ENCODE measurements at places on chromosomes 7 and 10.
A peak's percentile ranks its signal among the peaks of the same experiment; 100 is the strongest.

- peak; percentile 56 for DNase-seq
Measured at GRCh38 chr10:29734962-29735627, 100.3 kb upstream of the SVIL start.

GRCh38 chr10:8416192-8416701, 361.8 kb downstream of the GATA3 start:
- no peak for DNase-seq

GRCh38 chr10:79165070-79165778, 96.5 kb downstream of the ZMIZ1 start:
- no peak for DNase-seq

GRCh38 chr7:27106181-27106900, 3.9 kb upstream of the HOXA2 start:
- peak; percentile 55 for DNase-seq

GRCh38 chr7:151506901-151507382, 12.8 kb downstream of the RHEB start:
- no peak for DNase-seq

DNA sequence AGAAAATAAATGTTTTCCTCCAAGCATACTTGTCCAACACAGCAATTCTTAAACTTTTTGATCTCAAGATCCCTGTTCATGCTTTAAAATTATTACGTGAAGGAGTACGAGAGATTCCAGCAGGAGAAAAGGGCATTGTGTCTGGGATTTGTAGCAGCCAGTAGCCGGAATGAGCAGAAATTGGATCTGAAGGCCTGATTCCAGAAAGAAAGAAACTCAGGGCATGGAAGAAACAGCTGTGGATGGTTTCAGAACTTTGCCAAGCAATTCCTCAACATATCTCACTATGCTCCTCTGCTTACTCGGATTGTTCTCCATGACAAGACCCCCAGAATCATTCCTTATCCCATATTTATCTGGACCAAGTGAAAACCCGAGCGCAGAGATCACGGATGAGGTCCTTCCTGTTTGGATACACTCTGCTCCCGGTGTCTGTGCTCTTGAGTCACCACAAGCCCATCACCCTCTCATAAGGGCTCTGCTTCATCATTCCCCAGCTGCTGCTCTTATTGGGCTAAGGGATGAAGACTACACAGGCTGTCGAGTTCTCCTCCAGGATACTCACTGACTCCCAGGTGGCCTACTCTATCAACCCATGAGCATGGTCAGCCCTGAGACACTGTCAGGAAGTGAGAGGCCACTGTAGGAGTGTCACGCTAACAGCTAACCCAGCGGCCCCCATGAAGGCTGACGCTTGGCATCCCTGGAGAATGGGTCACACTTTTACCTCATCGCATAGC, 121.0 kb upstream of the LANCL2 start:
- peak; percentile 44 for DNase-seq

GRCh38 chr10:106777841-106778240, 386.7 kb downstream of the SORCS1 start:
- DNase-seq: no peak

GRCh38 chr7:137110091-137110509, 233.4 kb downstream of the PTN start:
- peak; percentile 46 for DNase-seq

DNA sequence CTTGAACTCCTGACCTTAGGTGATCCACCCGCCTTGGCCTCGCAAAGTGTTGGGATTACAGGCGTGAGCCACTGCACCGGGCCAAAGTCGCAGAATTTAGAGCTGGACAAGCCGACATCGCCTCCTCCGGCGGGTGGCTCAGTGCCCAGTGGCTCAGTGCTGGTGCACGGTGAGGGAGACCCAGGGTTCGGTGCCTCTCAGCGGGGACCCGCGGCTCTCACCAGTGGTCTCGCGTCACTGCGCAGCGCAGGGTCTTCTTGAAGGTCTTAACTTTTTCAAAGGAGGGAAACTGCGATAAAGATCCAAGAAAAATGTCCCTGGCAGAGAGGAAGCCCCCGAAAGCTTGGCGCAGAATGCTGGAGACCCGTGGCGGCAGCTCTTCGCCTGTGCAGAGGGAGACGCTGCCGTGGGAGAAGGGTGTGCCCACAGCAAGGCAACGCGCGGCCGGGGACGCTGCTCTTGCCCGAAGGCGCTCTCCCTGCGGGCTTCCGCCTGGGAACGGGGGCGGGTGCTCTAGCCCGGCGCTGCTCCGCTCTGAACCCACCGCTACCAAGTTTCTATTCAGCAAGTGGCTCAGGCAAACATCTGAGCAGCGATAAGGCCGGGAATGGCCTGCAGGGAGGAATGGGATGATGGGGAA, 324.3 kb downstream of the DNAJB6 start:
- no peak for DNase-seq

- peak; percentile 100 for DNase-seq
Measured at GRCh38 chr10:119190353-119190752, 11.7 kb upstream of the PRDX3 start.

DNA sequence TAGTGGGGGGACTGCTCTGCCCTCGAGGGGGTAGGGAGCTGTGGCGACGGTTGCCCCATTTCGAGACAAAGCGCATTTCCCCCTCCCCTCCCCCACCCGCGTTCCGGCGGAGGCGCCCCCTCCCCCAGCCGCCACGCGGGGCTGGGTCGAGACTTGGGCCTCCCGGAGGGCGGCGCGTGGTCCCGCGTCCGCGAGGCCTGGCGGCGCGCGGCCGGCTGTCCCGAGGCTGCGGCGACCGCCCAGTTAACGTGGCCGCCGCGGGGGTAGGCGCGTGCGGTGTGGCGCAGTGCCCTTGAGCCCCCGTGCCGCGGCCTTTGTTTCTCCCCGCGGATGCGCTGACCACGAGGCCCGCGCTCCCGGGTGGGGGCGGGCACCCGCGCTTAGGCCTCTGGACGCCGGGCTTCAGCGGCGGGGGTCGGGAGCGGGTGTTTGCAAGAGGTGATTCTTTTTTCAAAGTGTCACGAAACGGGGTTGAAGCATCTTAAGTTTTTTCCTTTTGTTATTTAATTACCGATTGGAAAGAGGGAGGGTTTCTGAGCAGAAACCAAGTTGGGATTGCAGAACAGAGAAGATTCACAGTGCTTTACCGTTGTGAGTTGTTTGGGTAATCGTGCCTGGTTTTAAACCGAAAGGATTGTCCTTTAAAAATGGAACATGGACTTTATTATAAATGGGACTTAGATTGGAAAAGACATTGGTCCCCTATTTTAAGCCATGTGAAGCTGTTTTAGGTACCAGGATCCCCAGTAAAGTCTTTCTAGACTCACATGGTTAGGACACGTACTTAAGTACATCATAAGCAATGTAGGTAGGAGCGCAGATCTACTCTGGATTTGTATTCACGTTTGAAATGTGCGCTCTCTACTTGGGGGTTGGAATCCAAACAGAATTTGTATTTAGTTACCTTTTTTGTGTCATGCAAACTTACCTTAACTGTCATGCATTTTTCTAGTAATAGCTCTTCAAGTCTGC, 760 bp downstream of the CBX3 start:
- DNase-seq: no peak

DNA sequence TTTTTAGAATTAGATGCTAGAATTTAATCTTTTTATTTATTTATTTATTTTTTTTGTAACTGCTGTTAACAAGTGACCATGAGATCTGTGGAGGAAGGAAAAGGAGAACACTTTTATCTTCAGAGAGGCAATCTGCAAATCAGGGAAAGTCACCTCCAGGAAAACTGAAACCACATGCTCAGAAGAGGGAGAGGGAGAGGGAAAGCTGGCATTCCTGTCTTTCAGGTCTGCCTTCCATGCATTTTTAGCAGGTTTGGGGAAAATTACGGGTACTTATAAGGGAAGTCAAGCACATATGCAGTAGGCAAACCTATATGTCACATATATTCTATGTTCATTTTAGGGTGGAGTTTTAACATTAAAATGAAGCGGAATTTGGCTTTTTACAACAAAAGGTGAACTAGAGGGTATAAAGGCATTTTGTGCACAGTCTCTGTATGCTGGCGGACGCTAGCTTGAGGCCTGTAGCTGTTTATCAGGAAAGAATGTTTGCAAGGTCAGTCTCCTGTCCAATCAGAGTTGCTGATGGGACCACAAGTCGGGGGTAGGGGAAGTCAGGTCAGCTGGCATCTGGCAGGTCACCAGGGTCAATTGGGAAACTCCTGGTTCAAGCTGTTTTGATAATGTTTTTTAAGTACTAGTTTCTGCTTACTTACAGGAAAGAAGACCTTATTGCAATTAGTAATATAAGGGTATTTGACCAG, 333.5 kb downstream of the GPR158 start:
- no peak for DNase-seq

GRCh38 chr7:65731562-65732035, 141.3 kb upstream of the VKORC1L1 start:
- peak; percentile 27 for DNase-seq

DNA sequence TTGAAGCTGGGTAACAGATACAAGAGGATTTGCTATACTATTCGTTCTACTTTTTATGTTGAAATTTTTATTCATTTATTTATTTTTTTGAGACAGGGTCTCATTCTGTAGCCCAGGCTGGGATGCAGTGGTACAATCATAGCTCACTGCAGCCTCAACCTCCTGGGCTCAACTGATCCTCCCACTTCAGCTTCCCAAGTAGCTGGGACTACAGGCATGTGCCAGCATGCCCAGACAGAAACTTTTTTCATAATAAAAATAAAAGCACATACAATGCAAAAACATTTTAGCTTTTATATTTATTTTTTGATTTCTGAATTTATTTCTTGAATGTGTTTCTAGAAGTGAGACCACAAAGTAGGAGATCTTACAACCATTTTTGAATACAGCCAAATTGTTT, 71.2 kb downstream of the FANK1 start:
- no peak for DNase-seq

GRCh38 chr7:125326666-125327255, 397.1 kb upstream of the POT1 start:
- peak; percentile 5 for DNase-seq

DNA sequence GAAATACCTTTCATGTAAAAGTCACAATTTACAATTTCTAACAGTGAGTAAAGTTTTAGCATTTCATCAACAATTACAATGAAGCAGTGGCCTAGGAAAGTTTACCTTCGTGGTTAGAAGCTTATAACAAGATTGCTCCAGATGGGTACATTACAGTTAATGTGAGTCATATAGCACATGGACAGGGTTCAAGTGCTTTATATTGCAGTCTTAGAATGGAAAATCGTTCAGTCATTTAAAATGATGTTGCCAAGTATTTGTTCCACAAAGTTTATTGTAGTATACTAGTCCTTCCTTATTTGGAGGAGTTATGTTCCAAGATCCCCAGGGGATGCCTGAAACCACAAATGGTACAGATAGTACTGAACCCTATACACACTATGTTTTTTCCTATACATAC, 174.6 kb upstream of the TARP start:
- DNase-seq: peak; percentile 68

DNA sequence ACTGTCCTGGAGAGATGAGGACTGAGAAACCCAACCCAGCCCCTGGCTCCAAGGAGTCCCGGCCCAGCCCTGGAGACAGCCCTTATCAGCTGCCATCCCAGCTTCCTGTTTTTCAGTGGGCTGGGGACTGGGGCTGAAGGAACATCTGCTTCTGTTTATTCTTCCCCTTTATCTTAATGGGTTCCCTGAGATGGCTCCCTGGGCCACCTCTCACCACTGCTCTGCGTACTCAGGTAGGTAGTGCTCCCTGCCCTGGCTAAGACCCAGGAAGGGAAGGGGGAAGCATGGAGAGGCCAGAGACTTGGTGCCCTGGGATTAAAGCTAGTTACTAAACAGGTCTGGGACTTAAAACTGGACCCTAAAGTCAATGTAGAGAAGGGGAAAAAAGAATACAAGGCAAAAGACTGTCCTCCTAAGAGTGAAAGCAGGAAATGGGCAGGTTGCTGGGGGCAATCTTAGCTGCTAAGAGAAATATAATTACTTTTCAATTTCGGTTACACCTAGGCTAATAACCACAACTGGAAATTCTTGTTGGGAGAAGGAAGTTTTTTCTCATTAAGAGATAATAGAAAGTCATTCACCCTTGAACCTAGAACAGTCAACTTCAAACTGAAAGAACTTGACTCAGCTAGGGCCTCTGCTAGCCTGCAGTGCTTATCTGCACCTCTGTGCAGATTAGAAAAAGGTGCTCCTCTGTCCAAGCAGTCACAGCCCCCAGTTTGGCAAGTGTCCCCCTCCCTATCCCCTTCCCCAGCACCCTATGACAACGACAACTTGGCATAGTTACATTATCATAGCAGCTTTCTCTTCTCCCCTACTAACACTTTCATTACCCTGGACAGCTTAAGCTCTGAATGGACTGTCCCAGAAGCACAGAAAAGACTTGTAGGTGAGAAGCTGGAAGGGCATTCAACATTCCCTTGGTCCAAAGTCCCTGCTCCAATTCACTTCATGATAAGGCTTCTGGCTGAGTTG, 65.6 kb upstream of the KDM7A start:
- no peak for DNase-seq

GRCh38 chr10:17210361-17210760, 8.9 kb upstream of the TRDMT1 start:
- DNase-seq: peak; percentile 50

DNA sequence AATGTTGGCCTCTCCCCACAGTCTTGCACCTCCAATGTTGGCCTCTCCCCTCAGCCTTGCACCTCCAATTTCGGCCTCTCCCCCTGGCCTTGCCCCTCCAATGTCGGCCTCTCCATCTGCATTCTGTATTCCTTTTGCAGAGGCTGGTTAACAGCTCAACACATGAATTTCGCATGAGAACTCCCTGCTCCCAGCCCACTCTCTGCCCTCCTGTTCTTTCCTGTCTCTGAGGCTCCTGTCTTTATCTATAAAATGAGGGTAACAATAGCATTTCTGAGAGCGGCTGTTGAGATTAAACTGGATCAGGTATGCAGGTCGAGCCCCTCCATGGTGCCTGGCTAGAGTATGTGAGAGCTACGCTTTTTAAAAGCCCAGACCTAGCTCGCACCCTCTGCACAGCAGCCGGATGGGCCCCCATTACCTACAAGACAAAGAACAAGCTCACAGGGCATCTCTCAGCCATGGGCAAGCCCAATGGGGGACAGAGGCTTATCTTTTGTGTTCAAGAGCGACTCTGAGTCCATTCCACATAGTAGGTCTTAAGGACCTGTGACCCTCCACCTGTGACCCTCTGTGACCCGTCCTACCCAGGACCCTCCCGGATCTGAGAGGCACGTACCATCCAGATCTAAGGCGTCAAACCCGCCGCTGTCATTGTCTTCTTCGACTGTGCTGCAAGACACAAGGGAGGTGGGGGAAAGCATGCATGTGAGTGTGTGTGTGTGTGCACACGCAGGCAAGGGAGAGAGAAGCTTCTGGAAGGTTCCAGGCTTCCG, 82.2 kb upstream of the GNA12 start:
- no peak for DNase-seq

GRCh38 chr7:2123360-2123759, 109.4 kb downstream of the MAD1L1 start:
- DNase-seq: no peak

DNA sequence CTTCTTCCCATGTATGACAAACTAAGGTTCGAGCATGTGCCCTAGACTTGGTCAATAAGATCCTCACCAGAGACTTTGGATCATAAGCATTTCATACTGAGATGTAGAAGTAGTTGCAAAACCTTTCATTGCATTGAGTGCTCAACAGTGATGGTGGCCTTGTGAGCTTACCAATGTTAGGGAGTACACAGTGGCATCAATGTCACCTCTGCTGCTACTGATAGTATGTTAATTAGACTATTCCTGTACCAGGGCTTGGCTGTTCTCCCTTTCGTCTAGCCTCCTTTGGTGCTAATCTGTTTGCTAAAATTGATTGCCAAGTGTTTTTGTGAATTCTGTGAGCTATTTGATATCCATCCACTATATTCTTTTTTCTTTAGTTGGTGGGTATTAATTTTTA, 264.5 kb upstream of the SEMA3C start:
- DNase-seq: no peak

Measured in fibroblast of lung (primary cell).